ENCODE measurements at places on chromosomes 5 and 9. TPM values are rescaled to one million over a fixed set of nuclear protein-coding genes. Genes with fewer than 3 reads are reported as not detected.

Gene KIF24
- 0.34 TPM for total RNA-seq

Gene SLC4A9
- 0.09 TPM for total RNA-seq

Gene CCDC171
- 1.8 TPM for total RNA-seq

Gene SLCO6A1
- not detected for total RNA-seq

Gene LEAP2
- total RNA-seq = 1.3 TPM

Gene BRINP1
- 1.9 TPM for total RNA-seq

Gene SPATA31D3
- total RNA-seq = not detected

Gene PDCD1LG2
- total RNA-seq = 3.3 TPM

Gene SHOC1
- not detected for total RNA-seq

Gene ATP10B
- total RNA-seq = 0.26 TPM

Gene KCNIP1
- not detected for total RNA-seq

All from left cardiac atrium (tissue), 4 donors.